ENCODE measurements at places on chromosomes 3 and 15.

GRCh38 chr3:197908957-197909701 lies 40.9 kb upstream of the RPL35A start:
- no peak for DNase-seq

DNA sequence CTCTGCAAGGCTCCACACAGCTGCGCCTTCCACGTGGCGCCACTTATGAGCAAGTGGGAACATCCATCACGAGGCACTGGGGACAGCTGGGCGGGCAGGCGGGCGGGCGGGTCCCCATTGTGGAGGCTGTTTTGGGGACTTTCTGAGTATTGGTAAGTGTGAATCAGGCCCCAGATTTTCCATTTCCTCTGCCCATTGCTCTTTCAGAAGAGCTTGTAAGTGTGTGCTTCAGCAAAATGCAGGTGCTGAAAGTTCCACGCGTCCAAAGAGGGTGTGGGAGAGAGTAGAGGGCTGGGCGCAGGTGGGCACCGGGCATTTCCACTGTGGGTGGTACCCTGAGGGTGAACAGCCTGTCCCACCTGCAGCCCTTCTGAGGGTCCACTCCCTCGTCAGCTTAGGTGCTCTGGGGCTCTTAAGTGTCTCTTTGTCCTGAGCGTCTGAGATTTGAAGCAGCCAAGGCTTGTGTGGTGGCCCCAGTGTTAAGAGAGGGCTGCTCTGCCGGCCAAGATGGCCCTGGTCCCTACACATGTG lies 177.1 kb downstream of the RPLP1 start:
- no peak for DNase-seq

- DNase-seq, result peak; percentile 0
These were observed 39.0 kb downstream of the GABPB1 start for GRCh38 chr15:50315814-50316630.

GRCh38 chr3:198070871-198071270 lies 110.9 kb downstream of the LMLN start:
- no peak for DNase-seq

DNA sequence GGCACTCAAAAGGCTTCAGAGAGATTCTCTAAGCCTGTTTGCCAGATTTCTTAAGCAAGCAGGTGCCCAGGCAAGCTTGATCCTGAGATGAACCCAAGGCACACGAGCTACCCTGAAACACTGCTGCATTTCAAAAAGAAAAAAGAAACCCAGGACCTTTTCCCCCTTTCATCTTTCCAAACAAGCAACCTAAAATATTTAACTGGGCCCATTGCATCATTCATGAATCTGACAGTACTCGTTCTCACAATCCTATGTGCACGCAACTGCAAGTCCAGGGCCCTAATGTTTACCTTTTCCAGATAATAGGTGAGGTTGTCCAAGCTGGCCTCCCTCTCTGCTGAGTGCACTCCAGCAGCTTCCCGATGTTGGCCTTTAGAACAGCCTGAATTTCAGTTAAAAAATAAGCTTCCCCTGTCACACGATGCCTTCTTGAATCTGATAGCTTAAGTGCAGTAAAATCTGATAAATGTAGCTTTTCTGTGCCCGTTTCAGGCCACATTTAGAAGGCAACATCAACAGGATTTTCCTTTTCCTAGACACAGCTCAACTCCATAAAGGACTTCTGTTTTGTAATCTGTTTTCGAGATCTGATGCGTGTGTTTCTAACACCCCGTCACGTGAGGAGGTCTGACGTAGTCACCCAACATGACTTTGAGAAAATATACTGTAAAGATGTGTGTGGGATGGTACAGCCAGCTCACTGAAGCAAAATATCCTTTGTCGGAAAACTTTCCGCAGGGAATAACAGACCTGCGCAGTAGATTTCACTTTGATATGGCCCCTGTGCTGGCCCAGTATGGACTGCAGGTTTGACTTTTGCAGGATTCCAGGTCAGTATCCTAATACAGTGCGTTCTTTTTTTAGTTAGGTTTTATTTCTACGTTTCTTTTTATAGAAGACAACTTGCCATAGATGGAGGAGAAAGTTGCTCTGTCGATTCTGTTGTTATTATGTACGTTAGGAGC lies 55.1 kb upstream of the RASA2 start:
- no peak for DNase-seq

- DNase-seq, result no peak
These were observed 51.2 kb downstream of the CMC1 start for GRCh38 chr3:28292622-28293021.

GRCh38 chr3:100454677-100455076 lies 37.7 kb upstream of the TMEM45A start:
- DNase-seq, result no peak
